ENCODE measurements at places on chromosomes 6 and 20.

DNA sequence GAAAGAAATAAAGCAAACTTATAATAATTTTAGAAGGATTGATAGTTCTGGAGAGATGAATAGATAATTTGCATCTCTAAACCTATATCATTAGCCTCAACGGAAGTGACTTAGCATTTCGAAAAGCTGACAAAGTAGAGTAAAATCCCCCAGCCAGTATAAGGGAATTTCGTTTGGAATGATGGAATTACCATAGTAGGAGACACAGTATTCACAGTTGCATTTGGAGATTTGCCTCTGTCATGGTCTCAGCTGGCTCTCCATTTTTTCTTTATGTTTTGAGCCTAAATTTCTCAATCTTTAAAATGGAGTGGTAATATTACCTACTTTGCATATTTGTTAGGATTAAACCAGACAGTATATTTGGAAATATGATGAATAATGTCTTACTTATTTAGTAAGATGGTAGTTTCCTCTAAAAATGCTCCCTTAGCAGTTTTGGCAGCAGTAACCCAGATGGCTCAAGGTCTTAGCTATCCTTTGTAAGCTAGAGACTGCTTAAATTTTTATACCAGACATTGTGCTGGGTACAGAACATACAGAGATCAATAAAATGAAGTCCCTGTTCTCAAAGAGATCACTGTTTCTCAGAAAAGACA, 58.2 kb downstream of the SMAP1 start:
- H3K36me3 ChIP-seq, result peaks cover 13% of the 10 kb centered on the region
- no peak overlapping the region for H3K4me3 ChIP-seq
- H3K4me1 ChIP-seq, result peaks cover 60% of the 10 kb centered on the region
- no peak overlapping the region for H3K27ac ChIP-seq
- DNase-seq, result no peak

DNA sequence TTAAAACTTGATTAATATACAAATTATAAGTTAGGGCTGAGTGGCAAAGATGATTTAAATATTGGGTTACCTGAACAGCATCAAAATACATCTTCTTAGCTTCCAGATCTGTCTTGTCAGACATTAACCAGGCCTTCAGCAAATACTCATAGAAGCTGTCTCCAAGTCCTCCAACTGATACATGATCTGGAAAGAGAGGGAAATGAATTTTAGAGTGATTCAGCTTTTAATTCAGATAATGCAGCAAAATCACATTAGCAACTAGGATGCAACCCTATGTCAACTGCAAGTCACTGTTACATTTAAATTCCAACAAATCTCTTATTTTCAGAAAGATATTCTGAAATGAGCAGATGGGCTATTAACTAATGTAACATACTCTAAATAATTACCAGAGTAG, 115.2 kb upstream of the FAM184A start:
- H3K27ac ChIP-seq, result no peak overlapping the region
- no peak overlapping the region for H3K4me3 ChIP-seq
- H3K27me3 ChIP-seq, result no peaks in the 10 kb centered on the region
- H3K4me1 ChIP-seq, result no peaks in the 10 kb centered on the region
- no peak for DNase-seq

DNA sequence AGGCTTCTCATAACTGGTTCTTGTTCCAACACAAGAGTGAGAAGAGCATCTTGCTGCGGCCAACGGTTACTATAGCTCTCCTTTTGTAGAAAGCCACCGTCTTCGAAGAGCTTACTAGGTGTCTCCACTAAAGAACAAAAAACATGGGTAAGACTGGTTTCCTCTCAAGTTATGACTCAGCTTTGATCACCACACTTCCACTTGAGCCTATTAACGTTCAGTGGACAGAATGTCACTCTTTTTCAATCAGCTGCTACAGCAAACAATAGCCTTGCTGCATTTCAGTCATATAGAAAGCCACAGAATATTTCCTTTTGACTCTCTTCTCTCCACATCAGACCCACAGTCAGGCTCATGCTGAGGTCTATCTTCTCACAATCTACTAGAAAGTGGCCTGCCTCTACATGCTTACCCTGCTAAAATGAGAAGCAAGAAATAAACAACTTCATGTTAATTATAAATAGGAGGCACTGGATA, 243.5 kb upstream of the PREP start:
- H3K4me1 ChIP-seq, result peaks cover 76% of the 10 kb centered on the region
- DNase-seq, result no peak
- no peaks in the 10 kb centered on the region for H3K36me3 ChIP-seq
- no peak overlapping the region for H3K4me3 ChIP-seq
- peak overlapping the region; percentile 84 for H3K27ac ChIP-seq

DNA sequence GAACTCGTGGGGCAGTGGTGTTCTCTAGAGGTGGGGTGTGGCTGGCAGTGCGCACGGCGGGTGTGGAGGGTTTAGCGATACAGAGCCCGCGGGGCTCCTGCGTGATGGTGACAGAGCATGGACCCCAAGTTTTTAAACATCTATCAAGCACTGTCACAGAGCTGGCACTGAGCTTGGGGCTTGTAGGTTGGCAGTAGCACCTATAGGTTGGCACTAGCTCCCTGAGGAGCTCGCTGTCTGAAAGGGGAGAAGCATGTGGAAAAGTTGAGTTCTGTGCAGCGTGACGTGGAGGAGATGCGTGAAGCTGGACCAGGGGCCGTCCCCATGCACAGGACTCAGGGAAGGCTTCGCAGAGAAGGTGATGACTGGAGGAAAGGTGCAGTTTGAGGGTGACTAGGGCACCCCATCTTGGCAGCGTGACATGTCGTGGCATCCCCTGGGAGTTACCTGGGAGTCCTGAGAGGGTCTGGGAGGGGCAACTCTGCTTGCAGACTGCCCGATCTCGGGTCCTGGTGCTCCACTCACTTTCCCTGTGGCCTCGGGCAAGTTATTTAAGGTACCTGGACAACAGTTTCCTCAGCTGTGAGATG, 122.0 kb downstream of the CDH4 start:
- no peaks in the 10 kb centered on the region for H3K27me3 ChIP-seq
- no peak overlapping the region for H3K4me3 ChIP-seq
- DNase-seq, result no peak
- H3K36me3 ChIP-seq, result no peaks in the 10 kb centered on the region
- H3K27ac ChIP-seq, result no peak overlapping the region
